Activated T-cell treated with anti-CD3 and anti-CD28 coated beads, Interleukin-2, amount 50 U/mL, for 48 hours (primary cell): ENCODE measurements at places on chromosomes 12 and 14.

- no peak for DNase-seq
Measured at GRCh38 chr14:29734732-29735131, 192.9 kb downstream of the PRKD1 start.

DNA sequence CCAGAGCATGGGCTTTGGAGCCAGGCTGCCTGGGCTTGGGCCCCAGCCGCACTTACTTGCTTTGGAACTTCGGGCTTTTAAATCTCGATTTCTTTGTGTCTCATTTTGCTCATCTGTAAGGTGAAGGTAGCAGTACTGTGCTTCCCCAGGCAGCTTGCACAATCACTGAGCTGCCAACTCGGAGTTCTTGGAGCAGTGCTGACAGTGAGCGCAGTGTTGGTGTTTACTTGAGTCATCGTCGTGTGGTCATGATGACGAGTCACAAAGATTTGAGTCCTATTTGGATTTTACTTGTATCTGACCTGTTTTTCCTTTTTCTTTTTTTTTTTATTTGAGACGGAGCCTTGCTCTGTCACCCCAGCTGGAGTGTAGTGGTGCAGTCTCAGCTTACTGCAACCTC is 31.3 kb upstream of the ATF1 start:
- DNase-seq: no peak

- no peak for DNase-seq
Measured at GRCh38 chr14:99035712-99036610, 236.0 kb downstream of the BCL11B start.

- no peak for DNase-seq
Measured at GRCh38 chr14:81715731-81716130, 182.1 kb upstream of the SEL1L start.

- DNase-seq: no peak
Measured at GRCh38 chr12:108935159-108935763, 55.4 kb downstream of the DAO start.
